ENCODE measurements at places on chromosomes 7 and 10.

- no peak for DNase-seq
Observed at GRCh38 chr10:26858707-26859034, 2.1 kb downstream of the ABI1 start.

DNA sequence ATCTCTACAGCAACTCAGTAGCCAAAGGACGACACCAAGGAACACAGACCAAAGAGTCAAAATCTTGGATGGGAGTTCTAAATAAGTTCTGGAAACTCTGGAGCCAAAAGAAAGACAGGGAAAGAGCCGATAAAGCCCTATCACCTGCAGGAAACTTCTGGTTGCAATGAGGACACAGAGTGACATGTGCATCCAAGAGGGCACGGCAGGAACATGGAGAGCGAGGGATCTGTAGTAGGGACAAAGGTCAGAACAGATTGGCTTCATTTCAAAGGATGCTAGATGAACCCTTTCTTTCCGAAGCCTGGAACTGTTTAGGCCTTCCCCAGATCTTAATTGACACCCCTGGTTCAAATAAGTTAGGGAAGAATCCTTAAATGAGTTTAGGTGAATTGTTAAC lies 39.5 kb downstream of the CACNA2D1 start:
- DNase-seq: no peak

- DNase-seq: peak; percentile 32
Observed at GRCh38 chr7:64876792-64877713, 26.0 kb upstream of the ZNF273 start.

DNA sequence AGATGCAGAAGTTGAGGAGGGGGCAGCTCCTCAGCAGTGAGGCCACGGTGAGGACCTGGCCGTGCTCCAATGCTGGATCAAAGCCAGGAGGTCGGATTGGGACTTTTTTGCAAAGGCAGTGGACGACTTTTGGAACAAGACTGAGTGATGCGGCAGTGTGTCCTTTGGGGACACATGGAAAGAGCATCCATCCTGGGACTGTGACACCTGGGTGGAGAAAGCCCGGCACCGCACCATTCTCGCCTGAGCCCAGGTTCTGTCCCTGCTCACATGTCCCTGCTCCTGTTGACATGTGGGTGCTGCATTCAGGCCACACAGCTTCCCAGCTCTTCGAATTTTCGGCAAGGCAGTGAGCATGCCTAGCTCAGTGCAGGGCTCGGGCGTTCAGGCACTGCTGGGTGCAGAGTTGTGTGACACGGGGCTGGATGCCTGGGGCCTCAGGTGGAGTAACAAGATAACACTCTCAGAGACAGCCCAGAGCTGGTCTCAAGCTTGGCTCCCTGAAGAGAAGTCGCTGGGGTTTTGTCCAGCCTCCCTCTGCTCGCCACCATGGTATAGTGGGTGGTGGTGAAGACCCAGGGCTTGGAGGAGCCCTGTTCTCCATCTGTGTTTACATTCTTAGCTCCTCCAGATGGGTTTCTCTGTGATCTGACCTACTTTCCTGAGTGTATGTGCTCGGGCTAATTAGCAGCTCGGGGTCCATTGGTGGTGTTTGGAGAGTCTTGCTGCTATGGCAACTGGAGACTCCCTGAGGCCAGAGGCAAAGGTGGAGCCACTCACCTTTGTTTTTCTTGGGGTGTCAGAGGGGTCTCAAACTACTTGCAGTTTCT lies 111.7 kb upstream of the BTBD16 start:
- no peak for DNase-seq

DNA sequence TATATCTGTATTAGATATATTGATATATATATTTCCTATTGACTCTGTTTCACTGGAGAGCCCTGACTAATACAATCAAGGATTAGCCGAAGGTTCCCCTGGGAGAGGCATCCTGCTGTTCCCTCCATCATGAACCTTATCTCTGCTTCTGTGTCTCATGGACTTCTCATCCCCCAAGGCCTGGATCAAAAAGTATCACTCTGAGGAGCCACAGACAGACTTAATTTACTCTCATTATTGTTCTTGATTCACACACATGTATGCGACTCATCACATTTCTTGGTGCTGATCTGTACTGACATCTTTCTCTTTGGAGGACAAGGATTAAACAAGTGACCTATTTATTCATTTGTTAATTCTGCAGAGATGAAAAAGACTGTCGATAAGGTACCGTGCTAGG lies 550.2 kb downstream of the KCNMA1 start:
- DNase-seq: no peak

- no peak for DNase-seq
Observed at GRCh38 chr7:157526005-157526912, 189.5 kb downstream of the DNAJB6 start.

DNA sequence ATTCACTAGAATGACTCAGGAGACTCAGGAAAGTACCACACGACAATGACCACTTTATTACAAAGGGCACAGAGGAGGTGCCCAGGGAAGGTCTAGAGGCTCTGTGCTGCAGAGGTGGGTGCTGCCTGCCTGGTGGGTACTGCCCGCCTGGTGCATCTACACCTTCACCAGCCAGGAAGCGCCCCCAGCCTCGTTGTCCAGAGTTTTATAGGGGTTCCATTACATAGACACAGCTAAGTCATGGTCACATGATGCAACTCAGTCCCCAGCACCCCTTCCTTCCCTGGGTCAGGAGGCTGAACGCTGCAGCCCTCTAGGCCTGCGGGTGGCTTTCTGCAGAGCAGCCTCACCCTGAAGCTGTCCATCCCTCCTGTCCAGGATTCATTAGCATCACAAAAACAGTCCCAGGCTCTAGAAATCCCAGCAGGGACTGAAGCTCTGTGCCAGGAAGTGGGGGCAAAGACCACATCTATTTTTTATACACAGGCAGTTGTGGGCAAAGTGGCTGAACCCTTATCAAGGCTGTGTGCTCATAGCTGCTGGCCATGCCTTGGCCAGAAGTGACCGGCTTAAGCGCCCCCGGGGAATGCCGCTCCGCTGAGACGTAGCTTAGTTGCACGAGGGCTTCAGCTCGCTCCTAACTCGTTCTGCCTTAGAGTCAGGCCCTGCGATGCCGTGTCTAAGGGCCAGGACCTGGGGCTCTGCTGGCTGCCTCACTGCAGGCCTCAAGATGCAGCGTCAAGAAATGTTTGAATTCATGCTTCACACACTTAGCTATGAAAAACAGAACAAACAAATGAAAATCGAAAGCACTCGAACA lies 219.0 kb downstream of the GLRX3 start:
- no peak for DNase-seq

- DNase-seq: no peak
Observed at GRCh38 chr10:129329385-129330055, 137.5 kb upstream of the MGMT start.

GRCh38 chr10:63137306-63137705 lies 4.2 kb downstream of the NRBF2 start:
- no peak for DNase-seq

DNA sequence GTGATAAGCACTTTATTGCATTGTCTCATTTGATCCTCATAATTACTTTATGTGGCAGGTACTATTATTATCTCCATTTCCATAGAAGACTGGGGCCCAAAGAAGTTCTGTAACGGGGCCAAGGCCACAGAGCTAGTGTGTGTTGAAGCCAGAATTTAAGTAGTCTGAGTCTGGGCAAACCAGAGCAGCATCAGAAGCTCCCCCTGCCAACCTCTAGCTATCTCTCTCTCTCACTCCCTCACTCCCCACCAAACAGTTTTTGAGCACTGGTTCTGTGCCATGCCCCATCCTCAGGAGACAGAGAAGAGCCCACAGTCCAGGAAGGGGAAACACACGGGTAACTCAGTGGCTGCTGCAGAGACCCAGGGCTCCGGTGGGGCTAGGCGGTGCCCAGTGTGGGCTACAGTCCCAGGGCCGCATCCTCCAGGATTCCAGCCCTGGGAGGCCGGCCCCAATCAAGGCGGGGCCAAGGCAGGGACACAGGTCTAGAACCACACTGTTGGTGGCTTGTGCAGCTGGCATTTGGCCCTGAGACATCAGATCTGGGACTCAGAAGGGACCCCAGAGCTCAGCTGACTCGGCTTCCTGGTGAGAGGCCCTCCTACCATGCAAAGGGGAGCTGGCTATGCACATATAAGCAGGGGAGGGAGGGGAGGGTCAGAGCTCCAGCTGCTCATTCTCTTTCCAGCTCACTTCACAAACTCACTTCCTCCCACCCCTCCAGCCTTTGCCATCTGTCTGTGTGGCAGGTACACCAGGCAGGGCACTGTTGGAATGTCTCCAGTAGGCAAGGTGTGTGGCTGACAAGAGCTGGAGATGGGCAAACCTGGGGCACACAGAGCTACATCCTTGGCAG lies 34.4 kb downstream of the COL13A1 start:
- DNase-seq: no peak

GRCh38 chr10:131737543-131738395 lies 163.0 kb upstream of the PPP2R2D start:
- no peak for DNase-seq

- no peak for DNase-seq
Observed at GRCh38 chr10:82041018-82041417, 166.0 kb downstream of the NRG3 start.

DNA sequence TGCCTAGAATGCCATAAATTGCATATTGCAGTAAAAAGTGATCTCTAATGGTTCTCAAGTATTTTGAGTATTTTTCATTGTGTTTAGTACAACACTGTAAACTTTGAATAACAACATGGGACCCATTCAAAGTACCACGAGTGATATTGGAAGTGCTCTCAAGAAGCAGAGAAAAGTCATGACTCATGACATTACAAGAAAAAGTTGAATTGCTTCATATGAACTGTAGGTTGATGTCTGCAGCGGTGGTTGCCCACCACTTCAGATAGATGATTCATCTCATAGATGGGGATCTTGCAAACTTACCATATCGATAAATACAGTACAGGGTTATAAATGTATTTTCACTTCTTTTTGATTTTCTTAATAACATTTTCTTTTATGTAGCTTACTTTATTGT lies 33.9 kb downstream of the ENTPD1 start:
- no peak for DNase-seq

DNA sequence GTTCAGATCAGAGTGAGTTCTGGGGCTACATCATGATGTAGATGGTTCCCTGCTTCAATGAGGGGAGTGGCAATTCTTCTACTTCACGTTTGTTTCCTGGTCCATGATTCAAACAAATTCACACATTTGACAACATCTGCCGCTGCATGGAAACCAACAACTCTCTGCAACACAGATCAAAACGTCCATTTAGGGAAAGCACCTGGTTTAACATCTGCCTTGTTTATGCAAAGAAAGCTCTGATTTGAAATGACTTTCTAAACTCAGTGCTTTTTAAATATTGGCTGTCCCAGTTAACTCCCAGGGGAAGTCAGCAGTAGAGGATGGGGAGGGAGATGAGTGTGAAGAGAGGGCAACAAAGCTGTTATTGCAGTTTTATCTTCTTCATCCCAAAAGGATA lies 93.8 kb downstream of the GAD2 start:
- no peak for DNase-seq

GRCh38 chr7:139990142-139990535 lies 72.6 kb downstream of the PARP12 start:
- no peak for DNase-seq

DNA sequence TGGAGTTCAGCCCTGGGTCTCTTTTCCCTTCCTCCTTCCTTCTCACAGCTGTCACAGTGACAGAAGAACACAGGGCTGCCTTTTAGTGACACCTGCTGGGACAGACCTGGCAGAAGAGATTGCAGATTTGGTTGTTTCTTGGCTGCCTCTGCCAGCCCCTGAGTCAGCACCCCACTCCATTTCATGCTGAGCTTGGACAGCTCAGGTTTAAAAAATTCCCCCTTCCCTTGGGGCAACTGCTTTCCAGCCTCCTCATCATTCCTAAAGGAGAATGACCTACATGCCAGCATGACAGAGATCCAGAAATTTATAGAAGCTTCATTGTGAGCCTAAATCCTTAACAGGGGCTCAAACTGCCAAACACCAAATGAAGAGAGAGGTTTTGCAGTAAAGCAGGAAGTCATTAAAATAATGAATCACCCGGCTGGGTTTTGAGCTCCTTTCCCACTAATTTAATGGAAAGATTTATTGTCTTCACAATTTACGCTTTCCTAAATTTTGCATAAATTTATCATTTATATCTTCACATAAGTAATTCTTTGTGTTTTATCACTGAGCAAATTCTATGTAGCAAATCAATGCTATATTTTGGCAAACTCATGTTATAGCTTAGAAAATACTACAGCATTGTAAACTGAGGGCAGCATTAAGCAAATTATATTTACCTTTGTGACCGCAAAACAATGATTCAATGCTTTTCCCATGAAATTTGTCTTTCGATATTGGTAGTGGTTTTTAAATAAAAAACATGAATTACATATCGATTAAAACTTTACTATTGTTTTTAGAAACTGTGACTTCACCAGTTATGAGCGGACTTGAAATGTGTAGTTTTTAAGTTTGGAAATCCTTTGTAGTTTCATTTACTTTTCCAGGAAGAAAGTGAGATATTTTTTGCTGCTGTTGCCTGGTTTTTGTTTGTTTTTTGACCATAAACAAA lies 399.5 kb upstream of the ANKRD30A start:
- DNase-seq: no peak

DNA sequence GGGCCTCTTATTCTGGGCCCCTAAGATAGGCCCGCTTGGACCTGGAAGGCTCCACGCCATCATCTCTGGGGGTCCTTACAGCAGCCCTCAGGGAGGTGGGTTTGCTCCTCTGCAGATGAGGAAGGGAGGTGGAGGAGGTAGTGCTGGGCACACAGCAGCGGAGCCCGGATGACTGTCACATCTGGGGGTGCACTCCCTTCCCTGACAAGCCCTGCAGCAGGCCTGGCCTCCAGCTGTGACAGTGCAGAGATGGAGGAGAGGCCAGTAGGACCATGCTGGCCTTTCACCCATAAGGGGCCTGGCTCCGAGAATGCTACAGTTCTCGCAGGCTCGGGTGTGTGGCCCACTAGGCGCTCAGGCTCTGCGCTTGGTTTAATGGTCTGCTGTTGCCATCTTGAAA lies 9.2 kb downstream of the GDF2 start:
- DNase-seq: no peak
